Stimulated activated CD8-positive, alpha-beta memory T cell treated with anti-CD3 and anti-CD28 coated beads, Interleukin-15, amount 100 ng/mL, for 4 hours (primary cell): ENCODE measurements at places on chromosomes 3 and 15.

GRCh38 chr3:62982795-62983455 is 107.7 kb upstream of the CADPS start:
- DNase-seq: no peak

DNA sequence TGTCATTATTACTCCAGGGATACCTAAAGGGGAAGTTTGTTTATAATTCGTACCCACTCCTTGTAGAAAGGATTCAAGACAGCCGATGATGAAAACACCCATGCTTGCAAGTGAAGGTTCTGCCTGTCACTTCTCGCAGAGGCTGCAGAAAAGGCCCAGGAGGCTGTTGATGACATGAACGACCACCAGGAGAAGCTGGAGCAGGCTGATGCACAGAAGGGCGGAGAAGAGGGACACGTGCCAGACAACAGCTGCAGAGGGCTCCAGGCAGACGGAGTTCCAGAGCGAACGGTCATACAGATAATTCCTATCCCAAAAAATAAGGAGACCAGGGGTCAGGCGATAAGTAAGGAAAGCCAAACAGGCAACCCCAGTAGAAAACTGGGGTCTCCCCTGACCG is 5.7 kb upstream of the DYNLT2B start:
- DNase-seq: no peak

- no peak for DNase-seq
Observed at GRCh38 chr15:63551400-63551799, 45.8 kb upstream of the FBXL22 start.

- no peak for DNase-seq
Observed at GRCh38 chr15:58165661-58166060, 27.5 kb downstream of the AQP9 start.

- no peak for DNase-seq
Observed at GRCh38 chr3:115169808-115170207, 22.7 kb upstream of the ZBTB20 start.

GRCh38 chr3:58667704-58668103 is 1.1 kb upstream of the FAM3D start:
- DNase-seq: no peak

DNA sequence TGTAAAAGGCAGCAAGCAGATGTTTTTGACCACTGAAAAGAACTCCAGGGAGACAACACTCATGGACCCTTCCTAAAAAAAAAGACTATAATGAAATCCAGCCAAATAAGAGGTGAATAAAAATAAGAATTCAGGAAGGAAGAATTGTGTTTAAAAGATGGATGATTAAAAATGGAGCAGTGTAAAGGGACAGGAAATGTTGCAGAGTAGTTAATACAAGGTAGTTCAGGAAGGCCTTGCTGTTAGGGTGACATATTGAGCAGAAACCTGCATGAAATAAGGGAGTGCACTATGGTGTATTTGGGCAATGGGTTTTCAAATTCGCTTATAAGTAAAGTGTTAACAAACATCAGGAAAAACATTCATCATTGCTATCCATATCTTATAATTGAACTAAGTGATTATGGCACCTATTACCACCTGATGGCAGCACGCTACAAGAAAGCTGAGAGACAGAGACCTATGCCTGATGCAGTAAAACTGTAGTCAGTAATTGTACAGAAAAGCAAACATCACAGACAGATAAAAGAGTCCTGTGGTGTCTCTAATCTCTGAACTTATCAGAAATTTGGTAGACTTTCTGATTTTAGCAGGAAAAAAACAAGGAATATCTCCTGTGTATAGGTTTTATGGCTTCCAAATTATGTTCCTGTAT is 5.8 kb upstream of the DBR1 start:
- no peak for DNase-seq

DNA sequence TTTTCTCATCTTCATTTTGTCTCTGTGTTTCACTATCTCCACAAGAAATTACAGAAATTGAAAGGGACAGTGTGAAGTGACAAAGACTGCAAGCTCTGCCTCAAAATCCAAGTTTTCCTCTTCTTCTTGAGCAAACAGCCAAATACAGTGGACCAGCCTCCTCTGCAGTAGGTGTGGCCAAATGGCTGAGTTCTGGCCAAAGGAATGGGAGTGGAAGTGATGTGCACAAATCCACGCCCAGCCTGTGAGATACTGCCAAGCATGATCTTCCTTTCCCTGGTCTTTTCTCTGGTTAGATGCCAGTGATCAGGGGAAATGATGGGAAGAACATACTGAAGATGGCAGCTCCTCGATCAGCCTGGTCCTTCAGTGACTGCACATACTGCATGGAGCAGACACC is 111.0 kb upstream of the CPNE4 start:
- no peak for DNase-seq

GRCh38 chr3:127822682-127823425 is 539 bp upstream of the MGLL start:
- DNase-seq: no peak

DNA sequence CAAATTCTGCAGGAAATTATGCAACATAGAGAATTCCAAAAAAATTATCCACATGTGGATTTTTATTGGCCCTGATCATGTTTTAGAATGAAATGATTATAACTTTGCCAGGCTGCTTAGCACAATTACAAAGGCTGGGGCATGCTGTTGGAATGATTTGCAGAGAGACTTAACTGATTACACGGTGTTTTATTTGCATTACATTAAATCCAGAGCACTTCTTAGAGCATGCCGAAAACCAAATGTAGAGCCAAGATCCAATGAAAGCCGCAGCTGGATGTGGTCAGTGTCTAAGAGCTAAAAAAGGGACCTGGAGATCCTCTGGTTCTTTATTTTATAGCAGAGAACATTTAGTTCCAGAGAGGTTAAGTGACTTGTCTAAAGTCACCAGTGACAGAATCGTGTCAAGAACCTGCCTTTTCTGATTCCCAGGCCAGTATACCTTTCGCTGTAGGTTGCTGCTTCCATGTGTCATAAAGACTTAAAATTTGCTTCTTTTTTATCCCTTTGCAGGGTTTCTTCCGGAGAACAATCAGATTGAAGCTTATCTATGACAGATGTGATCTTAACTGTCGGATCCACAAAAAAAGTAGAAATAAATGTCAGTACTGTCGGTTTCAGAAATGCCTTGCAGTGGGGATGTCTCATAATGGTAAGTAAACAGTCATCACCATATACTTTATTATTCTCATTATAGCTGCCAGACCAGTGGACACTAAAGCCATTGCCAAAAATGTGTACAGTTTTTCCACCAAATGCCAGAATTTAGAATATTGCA is 92.0 kb upstream of the TSEN2 start:
- no peak for DNase-seq

DNA sequence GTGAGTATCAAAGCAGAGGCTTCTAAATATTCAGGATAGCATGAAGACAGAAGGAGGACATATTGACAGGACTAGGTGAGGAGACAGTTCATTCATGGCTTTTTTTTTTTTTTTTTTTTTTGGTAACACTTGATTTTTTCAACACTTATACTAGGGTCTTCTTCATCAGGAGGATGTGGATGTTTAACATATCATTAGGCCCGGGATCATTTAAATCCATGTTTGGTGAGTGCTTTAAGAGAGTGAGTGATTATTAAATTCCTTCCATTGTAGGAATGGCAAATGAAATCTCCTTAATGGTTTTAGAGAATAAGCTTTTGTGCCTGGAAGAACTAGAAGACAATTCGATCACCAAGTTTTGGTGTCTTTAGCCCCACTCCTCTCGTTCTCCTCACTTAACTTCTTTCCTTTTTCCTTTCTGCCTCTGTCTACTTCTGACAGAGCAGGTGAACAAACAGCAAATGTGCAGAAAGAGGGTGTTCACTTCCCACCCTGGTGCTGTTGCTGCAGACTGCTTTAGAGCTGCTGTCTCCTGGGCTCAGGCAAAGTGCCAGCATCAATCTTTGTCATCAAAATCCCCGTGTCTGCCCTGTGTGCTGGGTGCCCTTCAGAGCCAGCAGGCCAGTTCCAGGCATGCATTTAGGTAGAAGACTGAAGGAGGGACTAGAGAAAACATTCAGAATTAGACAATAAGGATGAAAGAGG is 35.6 kb upstream of the RAB11A start:
- no peak for DNase-seq

GRCh38 chr3:100891033-100891432 is 102.2 kb downstream of the ABI3BP start:
- no peak for DNase-seq

- no peak for DNase-seq
Observed at GRCh38 chr3:164687211-164687610, 391.1 kb downstream of the SI start.

- DNase-seq: no peak
Observed at GRCh38 chr3:176995946-176996345, 201.3 kb downstream of the TBL1XR1 start.

GRCh38 chr3:128873244-128874022 is 6.0 kb upstream of the ACAD9 start:
- no peak for DNase-seq

- DNase-seq: no peak
Observed at GRCh38 chr3:153967260-153967659, 153.9 kb upstream of the ARHGEF26 start.

GRCh38 chr3:15808679-15809310 is 11.0 kb upstream of the ANKRD28 start:
- no peak for DNase-seq

DNA sequence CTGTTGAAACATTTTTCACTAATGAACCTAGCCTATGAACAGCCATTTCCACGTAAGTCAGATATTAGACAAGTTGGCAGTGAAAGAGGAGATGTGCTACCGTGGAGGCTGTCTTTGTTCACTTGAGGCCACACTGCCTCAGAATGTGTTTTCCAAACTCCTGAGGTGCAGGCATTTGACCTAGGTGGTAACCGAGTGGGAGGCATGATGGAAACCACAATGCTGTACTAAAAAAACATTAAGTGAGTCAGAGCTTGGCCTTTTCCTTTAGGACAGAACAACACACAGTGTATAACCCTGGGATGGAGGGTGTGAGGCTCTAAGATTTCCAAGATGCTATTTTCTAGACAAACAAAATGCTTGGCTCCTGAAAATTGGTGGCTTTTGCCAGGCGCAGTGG is 406.3 kb downstream of the SOX2 start:
- DNase-seq: no peak

GRCh38 chr3:123568875-123569274 is 16.0 kb downstream of the HACD2 start:
- no peak for DNase-seq

DNA sequence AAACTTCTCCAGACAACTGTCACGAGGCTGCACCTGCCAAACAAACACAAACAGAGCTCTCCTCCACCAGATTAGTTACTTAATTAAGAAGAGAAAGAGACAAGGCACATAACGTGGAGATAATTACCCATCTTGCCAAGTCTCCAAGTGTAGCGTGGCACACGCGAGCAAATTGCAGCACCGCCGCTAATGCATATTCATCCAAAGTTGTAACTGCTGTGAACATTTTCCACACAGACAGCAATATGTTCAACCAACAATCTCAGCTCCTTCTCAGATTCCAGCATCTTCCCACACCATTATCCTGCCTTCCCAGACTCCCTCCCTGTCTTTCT is 309.6 kb upstream of the TLE3 start:
- no peak for DNase-seq

DNA sequence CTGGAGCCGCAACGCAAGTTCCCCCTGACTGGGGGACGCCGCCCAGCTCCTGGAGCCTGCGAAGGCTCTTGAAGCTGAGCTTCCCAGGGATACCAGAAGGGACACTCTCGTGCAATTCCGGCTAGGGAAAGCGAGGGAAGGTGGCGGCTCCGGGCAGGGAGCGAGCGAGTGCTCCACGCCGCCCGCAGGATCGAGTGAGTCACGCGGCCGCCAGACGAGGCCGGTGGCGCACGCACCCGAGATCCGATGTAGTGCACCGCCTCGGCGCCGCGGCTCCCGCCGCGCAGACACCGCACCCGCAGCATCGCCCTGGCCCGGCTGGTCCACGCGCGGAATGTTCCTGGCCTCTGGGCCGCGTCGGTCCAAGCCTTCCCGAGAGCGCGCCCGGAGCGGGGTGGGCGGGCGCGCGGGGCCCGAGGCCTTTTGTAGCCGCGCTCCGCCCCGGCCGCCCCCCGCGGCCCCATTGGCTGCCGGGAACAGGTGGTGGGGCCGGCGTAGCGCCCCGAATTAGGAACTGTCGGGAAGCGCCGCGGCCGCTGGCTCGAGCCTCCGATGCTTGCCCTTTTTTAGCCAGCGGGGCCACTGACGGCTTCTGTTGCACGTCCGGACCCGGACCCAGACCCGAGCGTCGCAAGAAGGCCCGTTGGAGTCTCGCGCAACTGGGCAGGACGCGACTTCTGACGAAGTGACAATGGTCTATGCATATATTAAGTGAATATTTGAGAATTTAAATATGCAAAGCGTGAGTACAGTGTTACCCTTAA is at the start of gene GATM:
TSS of gene GATM (minus strand) at position 396 of the 764 bp plus-strand sequence. CDS start at position 305, 91 bp downstream.
- no peak for DNase-seq

GRCh38 chr3:58271901-58272501 is 34.0 kb upstream of the RPP14 start:
- no peak for DNase-seq

DNA sequence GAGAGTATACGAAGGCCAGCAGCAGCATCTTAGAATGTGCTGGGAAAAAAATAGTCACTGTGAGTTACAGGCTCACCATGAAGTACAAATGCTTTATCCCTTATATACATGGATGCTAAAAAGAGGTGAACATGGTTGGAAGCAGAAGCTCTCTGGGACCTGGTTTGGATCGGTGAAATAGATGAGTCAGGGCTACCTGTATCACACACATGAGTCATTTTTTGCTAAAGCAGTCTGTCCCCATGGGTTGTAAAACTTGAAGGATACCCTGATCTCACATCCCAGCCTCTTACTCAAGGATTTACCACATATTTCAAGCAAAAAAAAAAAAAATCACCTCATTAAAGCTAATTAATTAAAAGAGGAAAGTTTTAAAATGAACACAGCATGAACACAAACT is 6.9 kb upstream of the SERPINI2 start:
- no peak for DNase-seq
